ENCODE measurements at places on chromosomes 16 and 17.

DNA sequence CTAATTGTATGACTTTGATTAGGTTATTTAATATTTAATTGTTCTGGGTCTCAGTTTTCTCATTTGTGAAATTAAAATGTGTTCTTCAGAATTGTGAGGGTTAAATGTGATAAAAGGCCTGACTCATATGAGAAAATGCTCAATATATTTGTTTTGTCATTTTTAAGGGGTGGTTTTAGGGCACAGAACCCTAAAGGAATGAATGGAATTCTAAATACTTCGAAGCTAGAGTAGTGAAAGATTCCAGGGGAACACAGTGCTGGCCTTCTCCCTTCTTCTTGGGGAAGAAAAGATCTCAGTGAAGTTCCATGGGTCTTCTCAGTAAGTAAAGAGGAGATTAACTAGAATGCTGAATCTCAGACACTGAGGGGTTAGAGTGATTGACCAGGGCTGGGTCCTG lies 3.9 kb upstream of the SMPD3 start:
- DNase-seq, result no peak

DNA sequence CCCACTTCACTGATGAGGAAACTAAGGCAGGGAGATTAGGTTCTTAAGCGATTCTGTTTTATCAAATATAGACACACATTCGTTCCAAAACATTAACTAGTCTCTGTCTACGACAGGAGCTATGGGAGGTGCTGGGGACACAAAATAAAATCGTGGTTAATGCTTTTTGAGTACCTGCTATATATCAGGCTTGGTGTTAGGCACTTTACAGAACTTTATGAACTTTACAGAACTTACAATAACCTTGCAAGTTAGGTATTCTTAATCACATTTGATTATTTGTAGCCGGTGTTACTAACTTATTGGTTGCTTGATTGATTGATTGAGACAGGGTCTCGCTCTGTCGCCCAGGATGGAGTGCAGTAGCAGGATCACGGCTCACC lies 538 bp upstream of the HEATR3 start:
- DNase-seq, result no peak

GRCh38 chr17:64441772-64442540 lies 7.0 kb upstream of the MILR1 start:
- no peak for DNase-seq

DNA sequence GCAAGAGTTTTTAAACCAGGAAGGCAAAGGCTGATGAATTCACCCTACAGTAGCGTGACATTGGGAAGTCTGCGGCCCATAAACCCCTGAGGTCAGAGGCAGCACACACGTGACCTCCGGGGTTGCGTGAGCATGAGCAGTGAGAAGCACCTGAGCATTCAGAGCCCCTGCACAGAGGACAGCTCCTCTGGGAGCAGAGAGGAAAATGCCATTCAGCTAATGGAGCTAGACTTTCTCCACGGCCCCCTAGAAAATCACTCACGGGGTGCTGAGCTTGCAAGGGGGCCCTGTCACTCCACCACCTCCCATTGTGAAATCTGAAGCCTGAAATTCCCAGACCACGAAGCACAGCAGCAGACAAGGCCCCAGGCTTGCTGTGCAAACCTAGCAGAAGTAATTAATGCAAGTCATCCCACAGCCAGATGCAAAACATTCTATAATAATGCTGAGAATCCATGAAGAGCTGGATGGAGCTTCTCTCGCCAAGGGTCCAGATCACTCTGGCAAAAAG lies 114.9 kb upstream of the RCVRN start:
- DNase-seq, result no peak

DNA sequence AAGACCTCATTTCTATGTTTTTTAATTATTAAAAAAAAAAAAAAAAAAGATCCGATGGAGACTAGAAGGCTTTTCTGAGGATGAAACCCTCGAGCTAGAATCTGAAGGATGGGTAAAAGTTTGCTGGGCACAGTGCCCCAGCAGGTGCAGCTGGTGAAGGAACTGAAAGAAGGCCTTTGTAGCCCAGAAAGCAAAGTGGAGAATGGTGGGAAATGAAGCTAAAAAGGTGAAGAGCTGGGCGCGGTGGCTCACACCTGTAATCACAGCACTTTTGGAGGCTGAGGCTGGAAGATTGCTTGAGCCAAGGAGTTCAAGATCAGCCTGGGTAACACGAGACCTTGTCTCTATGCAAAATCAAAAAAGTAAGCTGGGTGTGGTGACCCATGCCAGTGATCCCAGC lies 50.3 kb upstream of the SEC14L1 start:
- DNase-seq, result no peak

DNA sequence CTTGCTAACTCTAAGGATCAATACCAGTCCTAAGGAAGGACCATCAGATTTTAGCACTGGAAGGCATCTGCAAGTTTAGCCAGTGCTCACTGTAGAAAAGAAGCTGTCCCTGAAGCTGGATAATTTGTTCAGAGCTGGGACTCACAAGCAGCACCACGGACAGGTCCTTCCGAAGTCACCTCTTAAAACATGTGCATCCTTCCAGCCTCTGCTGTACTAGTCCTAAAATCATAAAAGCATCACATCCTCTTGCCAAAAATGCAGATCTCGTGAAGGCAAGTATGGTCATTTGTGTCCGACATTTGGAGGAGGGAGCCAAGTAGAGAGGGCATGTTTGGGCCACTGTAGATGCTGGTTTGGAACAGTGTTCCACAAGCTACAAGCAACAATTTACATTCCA lies 506.9 kb downstream of the RBFOX1 start:
- no peak for DNase-seq

- no peak for DNase-seq
These were observed 4.3 kb upstream of the EZH1 start for GRCh38 chr17:42748908-42749798.

- DNase-seq, result no peak
These were observed 4.4 kb downstream of the CACNA1G start for GRCh38 chr17:50564916-50565315.

All from pulmonary artery endothelial cell (primary cell).